ENCODE measurements at places on chromosomes 7 and 10.

DNA sequence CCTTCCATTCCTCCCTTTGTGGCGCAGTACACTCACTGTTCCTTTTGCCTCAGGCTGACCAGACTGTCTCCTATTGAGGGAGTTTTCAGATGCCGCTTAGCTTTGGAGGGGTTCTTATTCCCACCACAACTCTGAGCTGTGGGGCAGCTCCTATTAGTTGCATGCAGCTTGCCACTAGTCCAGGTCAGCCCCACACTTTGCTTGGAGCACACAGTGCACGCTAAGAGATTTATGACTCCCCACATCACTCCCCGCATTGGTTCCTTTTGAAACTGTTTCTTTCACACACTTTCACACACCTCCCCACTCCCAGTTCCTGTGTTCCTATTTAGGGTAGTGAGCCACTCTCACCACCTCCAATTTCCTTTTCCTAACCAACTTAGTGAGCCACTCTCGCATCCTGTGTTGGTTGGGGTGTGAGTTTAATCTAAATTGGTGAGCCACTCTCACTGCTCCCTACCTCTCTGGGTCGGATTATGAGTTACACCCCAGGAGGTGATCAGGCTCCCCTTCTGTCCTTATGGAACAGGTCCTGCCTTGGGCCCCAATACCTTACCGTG lies 10.4 kb upstream of the ZNF485 start:
- no peak for DNase-seq

DNA sequence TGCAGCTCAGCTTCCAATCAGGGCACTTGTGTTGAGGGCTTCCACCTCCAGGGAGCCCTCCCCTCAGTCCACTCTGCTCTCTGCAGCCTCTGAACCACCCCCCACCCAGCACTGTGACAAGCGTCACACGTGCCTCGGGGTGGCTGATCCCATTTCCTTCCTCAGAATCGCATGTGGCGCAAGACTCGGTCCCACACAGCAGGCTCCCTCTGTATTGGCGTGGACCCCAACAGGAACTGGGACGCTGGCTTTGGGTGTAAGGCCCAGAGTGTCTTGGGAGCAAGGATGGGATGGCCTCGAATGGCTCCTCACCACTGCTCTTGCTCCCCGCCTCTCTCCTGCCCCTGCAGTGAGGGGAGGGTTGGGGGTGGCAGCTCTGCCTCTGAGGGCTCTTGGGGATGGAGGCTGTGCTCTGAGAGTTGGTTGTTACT lies 4.1 kb downstream of the CPA1 start:
- DNase-seq, result no peak

GRCh38 chr7:81865754-81866153 lies 95.9 kb upstream of the HGF start:
- no peak for DNase-seq

DNA sequence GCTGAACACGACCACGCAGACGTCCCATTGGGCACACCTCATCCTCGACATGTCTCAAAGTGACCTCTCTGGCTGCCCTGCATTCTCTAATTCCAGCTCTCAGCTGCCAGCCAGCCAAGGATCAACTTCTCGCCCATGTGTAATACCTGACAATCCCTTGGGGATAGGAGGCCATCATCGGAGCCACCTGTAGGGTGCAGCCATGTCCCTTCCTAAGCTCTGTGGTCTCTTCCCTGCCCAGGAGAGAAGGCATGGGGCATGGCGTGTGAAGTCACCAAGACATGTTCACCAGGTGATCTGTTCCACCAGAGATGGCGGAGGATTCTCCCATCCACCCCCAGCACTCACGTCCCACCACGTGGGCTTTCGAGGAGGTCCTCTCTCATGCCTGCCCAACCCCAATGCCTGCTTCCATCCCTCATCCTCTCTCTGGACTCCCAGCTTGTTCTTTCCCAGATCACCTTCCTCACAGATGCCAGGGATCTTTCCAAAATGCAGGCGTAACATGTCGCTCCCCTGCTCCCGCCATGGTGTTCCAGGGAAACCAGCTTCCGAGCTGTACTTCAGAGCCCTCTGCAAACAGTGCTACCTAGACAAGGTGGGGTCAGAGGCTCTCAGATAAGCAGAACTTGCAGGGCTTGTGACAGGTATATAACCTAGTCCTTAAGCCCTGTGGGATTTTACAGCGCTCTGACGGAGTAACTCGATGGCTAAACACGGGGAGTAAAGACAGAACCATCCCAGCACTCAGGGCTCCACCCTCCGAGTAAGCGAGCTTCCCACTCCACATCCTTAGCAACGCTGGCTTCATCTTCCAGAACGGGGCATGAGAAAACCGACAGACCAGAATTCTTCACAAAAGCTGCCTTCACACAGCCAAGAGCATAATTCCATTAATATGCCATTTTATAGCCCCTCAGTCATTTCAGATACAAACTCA lies 41.1 kb downstream of the BRI3 start:
- DNase-seq, result no peak

- no peak for DNase-seq
These were observed 54.9 kb upstream of the ANK3 start for GRCh38 chr10:60444494-60445064.

DNA sequence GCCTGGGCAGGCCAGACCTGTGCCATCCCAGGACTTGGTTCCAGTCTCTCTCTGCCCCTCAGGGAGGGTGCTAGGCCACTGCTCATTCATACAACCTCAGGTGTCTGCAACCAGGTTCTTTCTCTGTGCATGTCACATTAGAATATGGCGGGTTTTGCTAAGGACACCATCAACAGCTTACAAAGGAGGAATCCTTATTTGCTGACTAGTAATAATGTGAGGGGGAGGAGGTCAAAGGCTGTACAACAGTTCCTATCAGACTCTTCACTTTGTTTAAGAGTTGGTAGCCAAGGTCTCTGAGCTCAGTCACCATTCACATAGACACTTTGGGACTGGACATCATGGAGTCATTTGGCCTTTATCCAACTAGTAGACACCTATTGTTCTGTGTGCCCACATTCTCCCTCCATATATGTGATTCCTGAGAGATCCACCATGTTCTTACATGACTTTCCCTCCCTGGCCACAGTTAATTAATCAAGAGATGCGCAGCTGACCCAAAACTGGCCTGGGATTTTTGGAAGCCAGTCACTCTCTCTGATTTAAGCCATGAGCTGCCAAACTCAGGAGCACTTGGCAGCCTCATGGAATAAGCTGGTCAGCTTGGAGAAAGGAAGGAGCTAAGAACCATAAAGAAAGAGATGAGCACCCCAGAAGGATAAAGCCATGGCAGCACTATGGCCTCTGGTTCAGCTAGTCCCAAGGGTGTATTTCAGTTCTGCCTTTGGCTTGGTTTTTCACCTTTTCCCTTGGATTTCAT lies 51.2 kb downstream of the DPCD start:
- DNase-seq, result no peak

- no peak for DNase-seq
These were observed 453.7 kb upstream of the POT1 start for GRCh38 chr7:125383324-125383723.

DNA sequence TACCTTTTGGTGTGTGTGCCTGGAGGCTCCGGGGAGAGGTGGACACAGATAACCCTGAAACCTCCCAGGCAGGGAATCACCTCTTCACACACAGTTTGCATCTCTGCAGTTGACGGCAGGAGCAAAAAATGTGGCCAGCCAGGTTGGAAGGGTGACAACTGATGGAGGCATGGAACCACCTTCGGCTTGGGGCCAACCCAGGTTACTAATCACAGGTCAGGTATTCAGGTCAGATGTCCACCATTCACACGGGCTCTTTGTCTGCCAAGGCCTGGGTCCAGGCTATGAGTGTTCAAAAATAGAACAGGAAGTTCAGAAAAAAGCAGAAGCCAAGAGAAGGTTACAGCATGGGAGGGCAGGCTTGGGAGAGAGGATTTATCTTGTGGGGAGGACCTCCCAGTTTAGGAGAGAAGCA lies 137.2 kb upstream of the EFCAB10 start:
- DNase-seq, result no peak

- no peak for DNase-seq
These were observed 45.5 kb upstream of the CABCOCO1 start for GRCh38 chr10:61617180-61617579.

- no peak for DNase-seq
These were observed 12.7 kb downstream of the RET start for GRCh38 chr10:43089519-43089918.

- no peak for DNase-seq
These were observed 85.1 kb downstream of the MGMT start for GRCh38 chr10:129552119-129552518.

GRCh38 chr10:33478675-33479125 lies 144.2 kb upstream of the NRP1 start:
- DNase-seq, result no peak

DNA sequence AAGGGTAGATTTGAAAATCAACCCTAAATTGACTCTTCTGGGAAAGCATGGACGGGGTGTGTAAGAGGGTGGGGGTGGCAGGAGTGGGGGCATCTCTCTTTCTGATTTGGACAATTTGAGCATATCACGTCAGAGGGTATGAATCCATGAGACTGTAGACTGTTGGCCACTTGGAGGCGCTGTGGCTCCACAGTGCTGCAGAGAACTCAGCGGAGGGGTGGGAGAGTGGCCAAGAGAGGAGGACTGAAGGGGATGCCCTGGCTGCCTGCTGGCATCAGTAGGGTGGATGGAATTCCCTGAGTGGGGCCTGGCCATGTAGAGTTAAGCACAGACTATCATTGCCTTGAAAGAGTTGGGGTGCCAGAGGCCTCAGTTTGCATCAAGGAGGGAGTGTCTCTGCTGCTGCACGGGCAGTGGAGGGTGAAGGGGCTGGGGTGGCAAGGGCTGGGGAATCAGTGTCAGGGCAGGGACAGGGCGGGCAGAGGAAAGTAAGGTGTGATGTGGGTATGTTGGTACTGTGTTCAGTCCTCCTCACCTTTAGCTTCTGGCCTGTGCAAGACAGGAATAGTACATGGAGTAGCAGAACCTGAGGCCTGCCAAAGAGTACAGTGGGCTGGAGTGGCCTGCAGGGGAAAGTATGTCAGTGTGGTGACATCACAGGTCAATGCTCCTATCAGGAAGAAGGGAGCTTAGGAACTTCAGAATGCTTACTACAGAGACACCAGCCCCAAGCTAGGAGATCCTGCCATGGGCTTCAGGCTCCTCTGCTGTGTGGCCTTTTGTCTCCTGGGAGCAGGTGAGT lies 133.5 kb upstream of the PRSS58 start:
- no peak for DNase-seq

GRCh38 chr10:13637303-13637856 lies 50.6 kb downstream of the PRPF18 start:
- DNase-seq, result no peak

DNA sequence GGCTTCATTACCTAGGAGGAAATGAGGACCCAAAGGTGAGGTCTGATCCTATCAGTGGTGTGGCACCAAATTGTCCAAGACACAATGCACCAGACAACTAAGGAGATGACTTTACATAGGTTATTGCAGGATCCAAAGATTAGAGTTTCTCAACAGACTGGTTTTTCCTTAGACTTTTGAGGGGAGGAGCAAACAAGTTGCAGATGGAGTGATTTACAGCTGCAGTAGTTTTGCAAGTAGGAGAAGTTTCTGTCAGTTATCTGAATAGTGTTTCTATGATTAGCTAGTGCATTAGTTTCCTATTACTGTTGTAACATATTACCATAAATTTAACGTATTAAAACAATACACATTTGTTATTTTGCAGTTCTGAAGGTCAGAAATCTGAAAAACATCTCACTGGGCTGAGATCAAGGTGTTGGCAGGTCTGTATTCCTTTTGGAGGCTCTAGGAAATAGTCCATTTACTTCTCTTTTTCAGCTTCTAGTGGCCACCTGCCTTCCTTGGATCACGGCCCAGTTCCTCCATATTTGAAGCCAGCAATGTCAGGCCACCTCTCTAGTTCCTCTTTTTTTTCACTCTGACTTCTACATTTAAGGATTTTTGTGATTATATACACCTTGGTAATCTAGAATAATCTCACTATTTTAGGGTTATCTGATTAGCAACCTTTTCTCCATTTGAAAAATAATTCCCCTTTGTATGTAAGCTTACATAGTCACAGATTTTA lies 994.9 kb downstream of the REEP3 start:
- no peak for DNase-seq

DNA sequence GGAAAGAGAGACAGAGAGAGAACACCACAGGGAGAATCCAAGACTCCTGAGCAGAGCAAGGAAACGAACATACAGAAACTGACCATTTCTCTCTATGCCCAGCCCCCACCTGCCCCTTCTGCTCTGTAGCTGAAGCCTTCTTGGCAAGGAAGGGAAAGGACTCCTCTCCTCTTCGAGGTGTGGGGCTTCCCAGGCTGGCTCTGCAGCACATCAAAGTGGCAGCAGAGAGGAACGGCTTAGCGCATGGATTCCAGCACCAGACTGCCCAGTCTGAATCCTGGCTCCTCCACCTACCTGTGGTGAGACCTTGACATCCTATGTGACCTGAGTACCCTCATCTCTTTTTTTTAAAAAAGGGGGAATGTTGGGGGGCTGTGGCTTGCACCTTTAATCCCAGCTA lies 69.4 kb downstream of the SH3PXD2A start:
- DNase-seq, result no peak

- DNase-seq, result no peak
These were observed 5.0 kb downstream of the MYO1G start for GRCh38 chr7:44973610-44974401.

DNA sequence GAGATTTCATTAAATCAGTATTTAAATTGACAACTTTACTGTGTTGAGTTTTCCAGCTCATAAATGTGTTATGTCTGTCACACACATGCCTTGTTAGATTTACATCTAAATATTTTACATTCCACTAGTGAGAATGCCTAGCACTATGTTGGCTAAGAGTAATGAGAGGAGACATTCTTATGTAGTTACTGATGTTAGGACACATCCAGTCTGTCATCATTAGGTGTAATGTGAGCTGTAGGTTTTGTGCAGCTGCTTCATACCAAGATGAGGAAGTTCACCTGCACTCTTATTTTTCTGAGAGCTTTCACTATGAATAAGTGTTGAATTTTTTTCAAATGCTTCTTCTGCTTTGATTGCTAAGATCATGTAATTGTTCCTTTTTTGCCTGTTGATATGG lies 218.0 kb upstream of the IGFBP3 start:
- DNase-seq, result no peak

DNA sequence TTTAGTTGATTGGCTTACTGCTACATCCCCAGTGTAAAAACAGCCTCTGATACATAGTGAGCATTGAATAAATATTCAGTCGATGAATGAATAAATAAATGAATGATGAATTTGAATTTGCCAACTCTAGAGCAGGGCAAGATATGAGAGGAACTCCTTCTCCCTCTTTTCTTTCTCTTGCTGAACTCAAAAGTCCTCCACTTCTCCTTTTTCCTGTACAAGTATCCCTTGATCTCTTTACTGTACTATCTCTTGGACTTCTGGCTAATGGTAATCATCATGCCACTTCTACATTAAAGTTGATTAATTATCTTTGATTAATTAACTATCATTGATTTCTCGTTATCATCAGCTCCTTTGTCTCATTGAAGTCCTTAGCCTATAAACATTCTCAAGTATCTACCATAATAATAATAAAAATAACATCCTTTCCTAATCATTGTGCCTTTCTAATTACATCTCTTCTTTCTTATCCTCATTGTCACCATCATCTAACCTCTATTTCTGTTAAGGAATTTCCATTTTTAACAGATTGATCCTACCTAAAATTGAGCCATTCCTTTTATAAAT lies 10.6 kb downstream of the CPED1 start:
- DNase-seq, result no peak
